GM04503 (cell line): ENCODE measurements at places on chromosomes 3 and 15.

GRCh38 chr3:26068890-26069289 is 279.0 kb downstream of the OXSM start:
- DNase-seq: no peak

DNA sequence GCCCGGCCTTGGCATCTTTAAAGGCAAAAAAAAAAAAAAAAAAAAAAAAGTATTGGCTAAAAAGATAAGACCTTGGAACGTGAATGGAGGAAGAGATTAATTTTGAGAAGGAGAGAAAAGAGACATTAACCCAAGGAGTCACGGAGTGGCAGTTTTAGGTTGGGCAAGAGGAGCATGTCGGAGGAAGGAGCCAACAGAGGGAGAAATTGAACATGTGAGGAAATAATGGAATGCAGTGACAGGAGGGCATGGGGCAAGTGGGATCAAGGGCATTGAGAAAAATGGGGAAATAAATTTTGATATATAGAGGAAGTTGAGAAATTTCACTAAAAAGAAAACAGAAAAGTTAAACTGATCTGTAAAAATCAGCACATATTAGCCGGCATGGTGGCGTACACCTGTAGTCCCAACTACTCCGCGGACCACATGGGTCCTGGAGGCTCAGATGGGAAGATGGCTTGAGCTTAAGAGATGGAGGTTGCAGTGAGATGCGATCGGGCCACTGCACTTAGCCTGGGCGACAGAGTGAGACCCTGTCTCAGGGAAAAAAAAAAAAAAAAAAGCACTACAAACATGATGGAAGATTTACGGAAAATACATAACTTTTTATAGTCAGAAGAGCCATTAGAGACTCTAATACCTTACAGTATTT is 1.2 kb downstream of the HAUS2 start:
- no peak for DNase-seq

- DNase-seq: no peak
These were observed 38.9 kb downstream of the C3orf85 start for GRCh38 chr3:109175411-109175810.

DNA sequence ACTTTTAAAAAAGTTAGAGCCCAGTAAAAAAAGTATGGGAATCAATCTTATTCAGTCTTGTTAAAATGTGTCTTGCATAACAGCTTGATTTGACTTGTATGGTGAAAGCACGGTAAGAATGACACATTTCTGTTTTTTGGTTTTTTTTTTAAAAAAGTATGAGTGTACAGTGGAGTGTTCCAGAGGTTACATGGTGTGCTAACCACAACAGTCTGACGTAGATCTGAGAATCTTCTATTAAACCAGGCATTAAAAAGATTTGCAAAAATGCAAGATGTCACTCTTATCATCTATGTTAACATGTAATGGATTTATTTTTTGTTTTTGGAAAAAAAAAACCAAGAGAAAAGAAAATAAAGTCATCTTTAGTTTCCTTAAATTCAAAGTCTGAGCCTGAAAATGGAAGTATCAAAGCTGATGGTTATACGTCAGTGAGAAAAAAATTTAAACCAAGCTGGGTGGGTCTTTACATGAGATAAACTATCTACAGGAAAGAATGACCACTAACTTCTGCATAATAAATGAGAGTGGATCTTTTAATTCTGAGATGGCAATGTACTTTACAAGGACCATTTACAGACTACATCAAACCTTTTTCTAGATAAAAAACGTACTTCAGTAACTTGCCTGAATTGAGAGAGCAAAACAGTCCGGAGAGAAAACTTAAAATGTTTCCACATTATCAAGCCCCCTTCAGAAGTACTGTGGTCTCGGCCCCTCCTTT is 1.6 kb downstream of the GABPB1 start:
- DNase-seq: peak; percentile 84

GRCh38 chr3:60775985-60776384 is 475.3 kb downstream of the FHIT start:
- no peak for DNase-seq

GRCh38 chr3:186783731-186784515 is 546 bp downstream of the EIF4A2 start:
- no peak for DNase-seq

- DNase-seq: no peak
These were observed 293.1 kb downstream of the SV2B start for GRCh38 chr15:91393186-91393585.

GRCh38 chr3:13209634-13209997 is 136.4 kb upstream of the IQSEC1 start:
- no peak for DNase-seq

DNA sequence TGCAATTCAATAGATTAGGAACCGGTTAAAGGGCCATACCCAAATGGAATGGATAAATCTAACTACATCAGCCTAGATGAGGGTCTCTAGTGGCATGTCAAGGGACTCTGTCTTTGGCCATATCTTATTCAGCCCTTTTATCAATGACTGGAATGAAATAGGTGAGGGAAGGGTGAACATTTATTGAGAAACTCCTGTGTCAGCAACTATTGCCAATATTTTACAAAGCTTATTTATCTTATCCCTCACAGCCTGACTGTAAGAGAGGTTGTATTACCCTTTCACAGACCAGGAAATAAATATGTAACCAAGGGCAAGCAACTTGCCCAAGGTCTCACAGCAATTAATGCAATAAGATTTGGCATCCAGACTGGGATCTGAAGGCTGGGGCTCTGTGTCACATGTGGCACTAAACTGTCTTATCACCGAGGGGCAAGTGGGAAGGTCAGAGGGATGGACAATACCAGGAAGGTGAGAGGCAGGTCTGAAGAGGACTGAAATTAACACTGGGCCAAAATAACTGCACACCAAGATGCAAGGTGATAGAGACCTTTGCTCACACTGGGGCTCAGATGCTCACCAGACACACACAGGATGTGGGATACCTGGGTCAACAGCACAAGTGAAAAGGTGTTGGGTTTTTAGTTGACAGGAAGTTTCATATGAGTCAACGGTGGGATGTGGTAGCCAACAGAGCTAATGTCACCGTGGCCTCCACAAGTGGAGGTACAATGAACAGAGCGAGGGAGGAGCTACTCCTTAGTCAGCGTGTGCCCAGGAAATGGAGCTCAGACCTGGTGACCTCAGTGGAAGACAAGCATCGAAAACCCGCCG is 261.3 kb downstream of the RPLP1 start:
- DNase-seq: no peak

DNA sequence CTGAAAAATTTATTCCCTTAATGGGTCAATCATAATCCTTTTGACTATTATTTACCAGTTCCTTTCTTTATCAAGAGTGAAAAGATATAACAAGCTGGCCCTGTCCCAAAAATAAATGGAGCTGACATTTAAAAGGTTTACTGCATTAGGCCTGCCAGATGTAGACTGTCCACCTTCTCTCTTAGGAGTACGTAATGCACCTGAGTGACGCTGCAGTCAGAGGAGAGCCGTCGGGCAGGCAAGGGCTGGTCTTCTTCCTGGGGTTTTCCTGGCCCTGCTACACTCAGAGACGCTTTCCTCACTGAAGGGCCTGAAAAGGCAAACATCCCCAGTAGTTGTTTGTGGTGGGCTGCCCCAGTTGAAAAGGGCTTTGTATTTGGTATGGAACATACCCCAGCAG is 27.6 kb downstream of the NEK4 start:
- DNase-seq: no peak

GRCh38 chr3:8147711-8148110 is 353.9 kb upstream of the LMCD1 start:
- no peak for DNase-seq
